ENCODE measurements at places on chromosomes 5 and 9.

DNA sequence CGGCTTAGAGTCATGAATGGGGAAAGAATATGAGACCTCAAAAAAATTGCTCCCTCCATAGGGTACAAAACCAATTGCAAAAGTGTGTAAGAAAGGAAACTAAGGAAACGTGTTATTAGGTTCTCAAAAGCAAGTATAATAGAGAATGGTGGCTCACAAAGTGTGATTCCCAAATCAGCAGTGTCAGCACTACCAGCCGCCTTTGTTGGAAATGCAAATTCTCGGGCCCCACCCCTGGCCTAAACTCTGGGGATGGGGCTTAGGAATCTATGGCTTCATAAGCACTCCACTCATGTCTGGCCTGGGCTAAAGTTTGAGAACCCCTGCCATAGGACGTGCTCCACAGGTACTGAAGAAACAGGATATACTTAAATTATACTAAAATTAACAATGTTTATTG lies 1.6 kb upstream of the CCDC69 start:
- no peak for DNase-seq

- no peak for DNase-seq
These were observed 12.8 kb downstream of the FGFR4 start for GRCh38 chr5:177099422-177100093.

DNA sequence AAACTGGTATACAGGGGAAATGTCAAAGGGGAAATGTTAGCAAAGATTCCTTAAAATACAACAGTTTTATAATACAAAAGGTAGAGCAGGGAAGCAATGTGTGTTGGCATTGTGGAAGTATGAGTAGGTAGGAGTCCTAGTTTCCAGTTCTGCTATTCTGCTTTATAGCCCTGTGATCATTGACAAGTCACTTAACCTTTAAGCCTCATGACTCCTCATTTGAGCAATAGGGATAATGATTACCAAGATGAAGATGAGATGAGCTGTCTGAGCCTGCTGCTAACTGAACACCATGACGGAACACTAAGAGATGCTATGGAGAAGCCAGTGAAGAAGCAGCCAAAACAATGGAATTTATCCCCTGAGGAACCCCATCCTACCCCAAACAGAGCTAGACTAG lies 251.7 kb downstream of the PAPPA start:
- DNase-seq, result no peak

DNA sequence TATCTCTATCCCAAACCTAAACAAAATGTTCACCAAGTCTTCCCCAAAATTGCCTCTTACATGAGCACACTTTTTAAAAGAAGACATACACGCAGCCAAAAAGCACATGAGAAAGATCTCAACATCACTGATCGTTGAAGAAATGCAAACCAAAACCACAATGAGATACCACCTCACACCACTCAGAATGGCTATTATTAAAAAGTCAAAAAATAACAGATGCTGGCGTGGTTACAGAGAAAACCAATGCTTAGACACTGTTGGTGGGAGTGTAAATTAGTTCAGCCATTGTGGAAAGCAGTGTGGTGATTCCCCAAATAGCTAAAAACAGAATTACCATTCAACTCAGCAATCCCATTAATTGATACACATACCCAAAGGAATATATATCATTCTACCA lies 83.8 kb downstream of the SEMA5A start:
- no peak for DNase-seq

DNA sequence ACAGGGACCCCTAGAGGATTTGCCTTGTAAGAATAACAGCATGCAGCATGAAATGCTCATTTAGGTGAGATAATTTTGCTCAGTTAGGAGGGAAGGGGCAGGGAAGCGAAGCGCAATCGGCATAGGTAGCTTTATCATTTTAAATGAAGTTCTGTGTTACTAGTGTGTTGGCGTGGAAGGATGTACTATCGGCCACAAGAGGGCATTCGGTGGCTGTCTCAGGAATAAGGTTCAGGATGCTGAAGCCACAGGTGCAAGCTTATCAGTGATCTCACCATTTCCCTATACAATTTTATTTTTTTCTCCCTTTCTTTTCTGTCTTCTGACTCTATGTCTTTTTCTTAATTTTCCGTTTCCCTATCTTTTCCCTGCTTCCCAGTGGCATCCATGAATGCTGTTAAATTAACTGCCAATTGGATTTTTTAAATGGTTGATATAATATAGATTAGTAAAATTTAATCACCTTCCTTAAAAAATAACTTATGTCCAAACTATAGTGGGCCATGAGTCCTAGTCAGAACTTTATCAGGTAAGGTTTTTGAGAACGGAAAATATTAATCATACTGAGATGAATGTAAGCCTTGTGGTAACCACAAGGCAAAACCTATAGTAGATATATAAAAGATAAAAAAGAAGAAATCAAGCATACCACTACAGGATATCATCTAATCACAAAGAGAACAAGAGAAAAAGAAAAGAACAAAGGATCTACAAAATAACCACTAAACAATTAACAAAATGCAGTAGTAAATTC lies 1.2 kb upstream of the INSL6 start:
- DNase-seq, result peak; percentile 13

DNA sequence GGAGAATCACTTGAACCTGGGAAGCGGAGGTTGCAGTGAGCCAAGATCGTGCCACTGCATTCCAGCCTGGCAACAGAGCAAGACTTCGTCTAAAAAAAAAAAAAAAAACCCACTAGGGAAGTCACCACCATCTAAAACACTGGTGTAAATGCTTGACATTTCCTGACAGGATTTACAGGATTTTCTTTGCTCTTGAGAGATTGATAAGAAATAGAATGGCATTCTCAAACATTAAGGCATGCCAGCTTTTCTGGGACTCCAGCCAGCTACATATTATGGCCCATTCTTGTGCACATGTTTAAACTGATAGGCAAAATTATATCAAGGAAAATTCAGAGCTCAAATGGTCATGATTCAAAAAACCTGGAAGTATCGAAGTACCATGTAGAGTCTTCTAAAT lies 28.7 kb downstream of the GTF3C4 start:
- no peak for DNase-seq

Data from iPS DF 6.9 (cell line).